Iris pigment epithelial cell (primary cell): ENCODE measurements at places on chromosomes 5 and 9.

GRCh38 chr5:122102825-122103224, 24.8 kb upstream of the LOX start:
- DNase-seq, result peak; percentile 94

- DNase-seq, result no peak
These were observed 158.6 kb upstream of the TARS1 start for GRCh38 chr5:33282157-33282556.

- DNase-seq, result peak; percentile 83
These were observed 99.0 kb upstream of the DAB2 start for GRCh38 chr5:39523821-39524220.

- no peak for DNase-seq
These were observed 33.6 kb downstream of the SUB1 start for GRCh38 chr5:32618962-32619361.

- no peak for DNase-seq
These were observed 10.7 kb downstream of the FANCC start for GRCh38 chr9:95306819-95307218.

GRCh38 chr9:76984486-76984885, 35.0 kb upstream of the FOXB2 start:
- DNase-seq, result no peak

- no peak for DNase-seq
These were observed 105.1 kb upstream of the MVB12B start for GRCh38 chr9:126221480-126221879.

DNA sequence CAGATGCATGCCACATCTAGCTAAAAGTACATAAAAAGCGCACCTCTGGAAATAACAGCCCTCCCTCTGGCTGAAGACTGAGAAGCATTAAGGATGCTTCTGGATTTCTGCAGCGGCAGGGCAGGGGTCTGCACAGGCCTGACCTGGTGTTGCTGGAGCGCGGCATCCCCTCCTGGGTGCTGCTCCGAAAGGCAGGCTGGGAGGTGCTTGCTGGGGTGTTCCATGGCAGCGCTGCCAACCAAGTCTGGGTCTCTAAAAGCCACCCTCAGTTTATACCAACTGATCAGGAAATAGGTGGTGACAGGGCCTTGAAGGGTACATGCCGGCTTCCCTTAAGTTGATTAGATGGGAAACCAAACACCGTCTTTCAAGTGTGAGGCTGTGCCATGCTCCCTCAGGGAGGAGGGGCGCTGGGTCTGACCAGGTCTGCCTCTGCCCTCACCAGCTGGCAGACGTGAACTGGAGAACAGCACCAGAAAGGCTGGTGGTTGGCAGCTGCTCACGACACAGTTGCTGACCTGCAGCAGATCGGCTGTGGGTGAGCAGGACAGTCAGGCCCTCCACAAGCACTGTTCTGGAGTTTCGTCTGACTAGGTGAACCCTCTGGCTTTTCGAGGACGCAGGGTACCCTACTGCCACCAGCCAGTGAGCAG, 81.6 kb downstream of the DAP start:
- no peak for DNase-seq

DNA sequence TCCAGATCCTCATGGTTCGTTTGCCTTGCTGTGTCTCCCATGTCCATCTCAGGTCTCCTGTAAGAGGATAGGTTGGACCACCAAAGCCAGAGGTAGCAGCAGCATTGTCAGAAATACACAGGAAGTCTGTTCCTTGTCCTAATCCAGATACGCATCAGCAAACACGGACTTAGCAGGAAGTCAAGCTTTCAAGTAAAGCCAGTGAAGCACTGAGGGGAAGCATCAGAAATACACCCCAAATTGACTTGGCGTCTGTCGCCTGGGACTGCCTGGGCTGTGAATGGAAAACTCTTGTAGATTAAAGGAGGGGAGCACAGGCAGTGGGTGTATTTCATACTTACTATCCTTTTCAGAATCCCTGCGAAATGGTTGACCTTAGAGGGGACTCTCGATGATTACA, 171.3 kb downstream of the PSAT1 start:
- DNase-seq, result peak; percentile 2

DNA sequence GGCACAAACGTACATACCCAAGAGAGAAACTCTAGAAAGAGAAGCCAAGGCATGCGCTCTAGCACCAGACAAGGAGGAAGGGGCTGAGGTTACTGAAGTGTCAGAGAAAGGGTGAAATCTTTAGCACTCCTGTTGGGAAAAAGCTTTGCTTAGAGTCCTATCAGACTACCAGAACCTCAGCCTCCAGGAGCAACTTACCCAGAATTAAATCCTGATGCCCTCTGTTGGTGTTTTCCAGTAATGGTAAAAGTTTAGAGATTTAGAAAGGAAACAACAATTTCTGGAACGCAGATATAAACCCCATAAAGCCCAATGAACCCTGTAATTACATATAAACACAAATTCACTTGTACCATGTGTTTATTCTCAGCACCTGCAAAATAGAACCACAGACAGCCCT, 33.2 kb upstream of the ASTN2 start:
- DNase-seq, result peak; percentile 1

DNA sequence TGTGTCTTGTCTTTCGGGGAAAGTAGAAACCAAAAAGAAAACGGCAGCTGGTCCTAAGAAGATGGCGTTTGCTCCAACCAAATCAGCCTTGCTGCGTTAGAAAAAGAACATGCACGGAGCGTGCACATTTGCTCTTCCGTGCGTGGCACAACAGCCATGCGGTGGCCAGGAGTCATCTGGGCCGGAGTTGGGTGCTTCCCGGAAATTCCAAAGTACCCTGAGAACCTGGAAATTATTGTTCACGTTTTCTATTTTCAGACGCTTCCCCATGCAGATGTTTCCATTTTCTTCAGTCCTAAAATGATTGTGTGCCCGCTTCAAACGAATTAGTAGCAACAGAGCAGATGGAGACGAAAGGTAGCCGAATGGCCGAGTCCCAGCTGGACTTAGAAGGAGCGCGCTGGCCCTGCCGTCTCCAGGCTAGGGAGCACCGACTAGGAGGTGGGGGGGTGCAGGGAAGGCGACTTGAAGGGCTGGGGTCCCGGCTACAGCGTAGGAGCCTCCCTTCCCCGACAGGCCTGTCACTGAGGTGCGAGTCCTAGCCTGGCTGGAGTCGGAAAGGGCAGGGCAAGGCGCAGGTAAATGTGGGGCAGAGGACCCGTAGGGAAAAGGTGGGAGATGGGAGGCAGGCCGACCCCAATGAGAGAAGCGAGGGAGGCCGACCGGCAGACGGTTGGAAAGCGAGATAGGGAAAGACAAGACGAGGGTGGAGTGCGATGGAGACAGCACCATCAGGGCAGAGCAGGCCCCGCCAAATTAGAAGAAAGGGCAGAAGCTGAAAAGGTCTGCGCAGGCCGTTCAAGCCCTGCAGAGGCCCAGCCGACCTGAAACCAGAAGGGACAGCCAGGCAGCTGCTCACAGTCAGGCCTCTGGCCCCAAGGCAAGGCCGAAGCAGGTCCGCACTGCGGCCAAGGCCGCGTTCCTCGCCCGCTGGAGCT, 1.4 kb downstream of the BARX1 start:
- DNase-seq, result no peak

GRCh38 chr9:4666042-4666699, at the start of gene SPATA6L:
SPATA6L (minus strand) TSS chr9:4666480; CDS start chr9:4666250, 230 bp downstream.
- DNase-seq, result peak; percentile 50

- no peak for DNase-seq
These were observed 163.6 kb upstream of the SPEF2 start for GRCh38 chr5:35454011-35454525.

- DNase-seq, result no peak
These were observed 80.8 kb upstream of the IER5L start for GRCh38 chr9:129258823-129259301.

GRCh38 chr9:135095470-135096407, 8.3 kb downstream of the OLFM1 start:
- DNase-seq, result no peak

GRCh38 chr5:156598964-156599363, 251.1 kb upstream of the PPP1R2B start:
- no peak for DNase-seq

DNA sequence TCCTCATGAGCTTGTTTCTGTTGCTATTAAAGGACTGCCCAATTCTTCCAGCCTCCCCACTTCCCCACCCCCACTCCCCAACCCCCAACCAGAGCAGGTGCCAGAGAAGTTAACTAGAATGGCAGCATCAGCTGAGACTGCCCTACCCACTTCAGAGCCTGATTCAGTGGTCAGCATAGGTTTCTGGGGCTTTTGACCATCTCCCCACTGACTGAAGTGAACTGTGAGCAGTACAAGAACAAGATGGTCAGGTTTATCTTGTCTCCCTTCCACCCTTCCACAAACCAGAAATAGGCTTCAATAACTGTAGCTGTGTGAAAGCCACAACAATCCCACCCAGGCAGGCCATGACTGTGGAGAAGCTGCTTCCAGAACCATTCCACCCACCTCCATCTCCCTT, 289.4 kb upstream of the SLC24A2 start:
- DNase-seq, result no peak

- no peak for DNase-seq
These were observed 63.8 kb upstream of the AFAP1L1 start for GRCh38 chr5:149207831-149208230.

GRCh38 chr5:52728224-52728623, 59.5 kb upstream of the ITGA1 start:
- DNase-seq, result peak; percentile 28

- no peak for DNase-seq
These were observed 16.3 kb upstream of the PLCXD3 start for GRCh38 chr5:41526699-41527098.

- peak; percentile 89 for DNase-seq
These were observed 136.3 kb downstream of the FOXD1 start for GRCh38 chr5:73312146-73312871.

DNA sequence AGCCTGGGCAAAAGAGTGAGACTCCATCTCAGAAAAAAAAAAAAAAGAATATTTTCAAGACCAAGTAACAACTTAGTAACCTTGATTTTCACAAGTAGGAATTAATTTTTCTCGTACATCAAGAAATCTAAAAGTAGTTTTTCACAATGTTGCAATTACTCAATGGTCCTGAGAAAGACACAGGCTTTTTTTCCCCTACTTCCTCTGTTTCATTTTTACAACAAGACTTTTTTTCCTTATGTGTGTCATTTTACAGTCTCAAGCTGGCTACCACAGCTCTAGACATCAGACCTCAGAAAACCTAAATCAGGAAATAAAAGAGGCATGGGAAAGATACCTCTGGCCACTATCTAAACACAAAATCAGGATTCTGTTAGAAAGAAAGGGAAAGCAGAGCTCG, 45.9 kb downstream of the WDR36 start:
- DNase-seq, result no peak
